ENCODE measurements at places on chromosomes 1 and 21.

GRCh38 chr1:174136714-174137113, 22.6 kb upstream of the RABGAP1L start:
- no peak for DNase-seq

GRCh38 chr1:209674957-209675564, at the start of gene G0S2:
Gene G0S2 (plus strand): TSS chr1:209675412. CDS start chr1:209675685, 273 bp downstream.
- DNase-seq, result peak; percentile 43

- no peak for DNase-seq
Observed at GRCh38 chr1:231855361-231855760, 228.8 kb downstream of the DISC1 start.

GRCh38 chr1:181184621-181185020, 96.1 kb downstream of the IER5 start:
- DNase-seq, result no peak

GRCh38 chr1:145922266-145922665, 3.7 kb upstream of the PEX11B start:
- DNase-seq, result no peak

GRCh38 chr1:53257454-53258081, 19.2 kb upstream of the MAGOH start:
- DNase-seq, result peak; percentile 36

GRCh38 chr21:25709684-25710265, 24.9 kb downstream of the ATP5PF start:
- no peak for DNase-seq

DNA sequence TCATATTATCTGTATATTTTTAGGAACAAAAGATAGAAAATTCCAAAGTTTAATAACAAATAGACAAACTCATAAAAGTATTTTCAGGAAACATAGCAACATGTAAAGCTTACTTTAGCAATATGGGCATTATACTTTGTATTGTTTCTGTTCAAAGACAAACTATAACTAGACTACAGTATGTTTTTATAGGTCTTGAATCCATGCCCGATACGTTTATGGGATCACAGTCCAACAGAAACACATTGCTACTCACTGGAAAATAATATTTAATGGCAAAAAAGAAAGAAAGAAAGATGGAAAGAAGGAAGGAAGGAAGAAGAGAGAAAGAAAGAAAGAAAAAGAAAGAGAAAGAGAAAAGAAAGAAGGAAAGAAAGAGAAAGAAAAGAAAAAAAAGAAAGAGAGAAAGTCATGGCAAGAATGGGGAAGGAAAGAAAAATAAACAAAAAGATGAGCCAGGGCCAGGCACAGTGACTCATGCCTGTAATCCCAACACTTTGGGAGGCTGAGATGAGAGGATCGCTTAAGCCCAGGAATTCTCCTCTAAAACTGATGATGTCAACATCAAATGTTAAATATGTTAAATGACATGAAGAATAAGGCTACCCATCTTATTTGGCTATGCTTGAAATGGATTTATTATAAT, 32.7 kb downstream of the TM2D1 start:
- no peak for DNase-seq

GRCh38 chr1:96418969-96419368, 302.6 kb upstream of the PTBP2 start:
- DNase-seq, result no peak

DNA sequence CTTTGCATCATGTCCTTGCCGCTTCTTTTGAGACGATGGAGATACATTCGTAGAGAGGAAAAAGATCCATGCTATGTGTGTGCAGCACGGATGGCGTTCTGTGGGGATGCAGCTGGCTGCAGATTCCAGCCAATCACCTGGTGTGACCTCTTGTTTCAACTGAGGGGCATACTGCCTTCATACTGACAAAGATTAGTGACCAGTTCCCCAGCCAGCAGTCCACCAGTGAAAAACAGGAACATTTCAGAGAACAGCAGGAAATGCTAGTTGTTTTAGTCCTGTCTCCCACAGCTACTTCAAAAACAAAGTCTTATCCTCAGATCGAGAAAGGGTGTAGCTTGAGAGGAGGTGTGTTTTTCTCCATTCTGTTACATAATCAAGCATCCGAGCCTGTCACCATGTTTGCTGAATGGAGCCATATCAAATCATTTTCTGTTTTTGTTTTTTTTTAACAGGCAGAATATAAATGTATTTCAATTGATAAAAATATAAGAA, 255.7 kb upstream of the FMN2 start:
- DNase-seq, result no peak

DNA sequence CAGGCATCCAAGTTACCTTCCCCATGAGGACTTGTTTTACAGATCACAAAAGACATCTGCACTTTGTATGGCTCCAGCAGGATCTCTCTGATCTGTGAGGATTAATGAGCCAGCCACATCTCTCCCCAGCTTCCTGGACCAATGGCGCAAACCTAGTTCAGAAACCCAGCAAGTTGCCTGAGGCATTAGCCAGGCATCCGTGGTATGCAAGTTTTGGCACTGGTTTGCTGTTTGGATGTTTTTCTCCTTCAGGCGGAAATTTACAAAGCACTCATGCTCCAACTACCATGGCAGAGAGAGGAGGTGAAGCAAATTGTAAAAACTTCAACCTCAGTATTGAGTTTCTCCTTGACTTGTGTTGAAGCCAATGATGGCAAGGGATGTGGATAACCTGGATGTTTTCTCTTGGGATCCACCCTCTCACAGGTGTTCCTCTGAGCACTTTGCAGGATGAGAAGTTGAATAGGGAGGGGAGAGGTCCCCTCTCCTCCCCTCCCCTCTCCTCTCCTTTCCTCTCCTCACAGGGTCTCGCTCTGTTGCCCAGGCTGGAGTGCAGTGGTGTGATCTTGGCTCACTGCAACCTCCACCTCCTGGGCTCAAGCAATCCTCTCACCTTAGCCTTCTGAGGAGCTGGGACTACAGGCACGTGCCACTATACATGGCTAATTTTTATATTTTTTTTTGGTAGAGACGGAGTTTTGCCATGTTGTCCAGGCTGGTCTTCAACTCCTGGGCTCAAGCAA, 25.6 kb upstream of the ENO1 start:
- peak; percentile 99 for DNase-seq

GRCh38 chr1:100249155-100249536, 488 bp downstream of the DBT start:
- DNase-seq, result no peak

DNA sequence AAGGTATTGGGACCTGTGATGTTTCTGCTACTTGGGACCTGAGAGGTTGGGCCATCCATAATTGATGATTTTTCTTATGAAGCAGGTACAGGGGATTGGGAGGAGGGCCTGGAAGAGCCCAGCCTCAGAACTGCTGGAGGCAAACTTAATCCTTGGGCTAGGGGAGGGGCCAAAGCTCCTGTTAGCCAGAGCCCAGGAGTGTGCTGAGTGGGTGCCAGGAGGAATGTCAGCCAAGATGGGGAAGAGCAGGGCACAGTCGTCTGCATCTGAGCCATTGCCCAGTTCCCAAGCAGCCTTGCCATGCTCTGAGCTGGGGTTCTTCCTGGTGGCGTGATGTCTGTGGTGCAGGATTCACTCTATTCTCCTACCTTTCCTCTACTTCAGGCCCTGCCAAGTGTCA, 5.8 kb downstream of the MAPKAPK2 start:
- DNase-seq, result no peak

DNA sequence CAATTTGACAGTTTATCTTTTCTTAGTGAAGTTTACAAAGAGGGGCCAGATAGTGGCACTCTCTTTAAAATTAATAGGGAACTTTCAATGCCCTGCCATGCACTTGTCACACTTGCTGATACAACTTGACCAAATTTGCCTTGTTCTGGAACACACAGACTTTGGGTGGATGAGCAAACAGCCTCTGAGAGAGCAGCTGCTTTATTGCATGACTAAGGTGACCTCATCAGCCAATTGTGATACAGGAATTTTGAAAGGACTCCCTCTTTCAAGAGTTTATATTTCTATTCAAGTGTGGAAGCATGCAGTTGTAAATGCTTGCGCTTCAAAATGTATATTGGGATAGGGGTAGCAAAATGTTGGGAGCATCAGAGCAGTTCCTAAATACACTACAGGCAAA, 2.1 kb upstream of the RGS1 start:
- DNase-seq, result peak; percentile 31

DNA sequence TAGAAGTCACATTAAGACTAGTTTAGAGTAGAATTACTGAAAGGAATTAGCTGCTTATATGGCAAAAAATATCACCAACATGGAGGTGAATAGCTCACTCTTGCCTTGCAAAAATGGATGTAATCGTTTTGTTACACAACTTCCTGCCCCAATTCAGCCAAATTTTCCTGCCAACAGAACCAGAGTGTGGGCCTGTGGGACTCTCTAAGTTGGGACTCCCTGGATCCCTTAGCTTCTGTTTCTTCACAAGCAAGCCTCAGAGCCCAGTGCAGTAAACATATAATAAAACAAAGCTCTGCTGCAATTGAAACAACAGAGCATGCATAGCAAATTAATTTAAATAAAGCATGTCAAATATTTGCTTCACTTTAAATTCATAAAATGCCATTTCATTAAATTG, 232.5 kb downstream of the TNR start:
- no peak for DNase-seq

- no peak for DNase-seq
Observed at GRCh38 chr1:219427403-219427802, 185.5 kb downstream of the ZC3H11B start.

DNA sequence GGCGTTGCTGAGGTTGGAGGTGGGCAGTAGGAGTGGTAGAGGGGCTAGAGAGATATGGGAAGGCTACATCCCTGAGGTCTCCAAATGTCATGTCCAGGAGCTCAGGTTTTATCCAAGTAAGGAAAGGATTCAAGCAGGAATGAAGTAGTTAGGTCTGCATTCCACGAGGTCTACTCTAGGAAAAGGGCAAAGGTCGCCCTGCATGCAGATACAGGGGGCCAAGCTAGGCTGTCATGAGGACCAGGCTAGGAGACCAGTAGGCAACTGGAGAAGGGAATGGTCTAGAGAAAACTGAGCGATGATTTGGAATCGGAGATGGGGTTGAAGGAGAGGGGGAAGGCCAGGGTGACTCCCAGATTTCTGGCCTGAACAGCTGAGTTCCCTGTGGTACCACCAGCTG, 48.7 kb downstream of the IRF2BP2 start:
- DNase-seq, result no peak

- DNase-seq, result no peak
Observed at GRCh38 chr1:245834002-245834401, 673.1 kb downstream of the SMYD3 start.

- peak; percentile 78 for DNase-seq
Observed at GRCh38 chr1:42165511-42166210, 1.1 kb upstream of the GUCA2A start.

GRCh38 chr1:217036757-217037156, 313.5 kb upstream of the ESRRG start:
- DNase-seq, result no peak

DNA sequence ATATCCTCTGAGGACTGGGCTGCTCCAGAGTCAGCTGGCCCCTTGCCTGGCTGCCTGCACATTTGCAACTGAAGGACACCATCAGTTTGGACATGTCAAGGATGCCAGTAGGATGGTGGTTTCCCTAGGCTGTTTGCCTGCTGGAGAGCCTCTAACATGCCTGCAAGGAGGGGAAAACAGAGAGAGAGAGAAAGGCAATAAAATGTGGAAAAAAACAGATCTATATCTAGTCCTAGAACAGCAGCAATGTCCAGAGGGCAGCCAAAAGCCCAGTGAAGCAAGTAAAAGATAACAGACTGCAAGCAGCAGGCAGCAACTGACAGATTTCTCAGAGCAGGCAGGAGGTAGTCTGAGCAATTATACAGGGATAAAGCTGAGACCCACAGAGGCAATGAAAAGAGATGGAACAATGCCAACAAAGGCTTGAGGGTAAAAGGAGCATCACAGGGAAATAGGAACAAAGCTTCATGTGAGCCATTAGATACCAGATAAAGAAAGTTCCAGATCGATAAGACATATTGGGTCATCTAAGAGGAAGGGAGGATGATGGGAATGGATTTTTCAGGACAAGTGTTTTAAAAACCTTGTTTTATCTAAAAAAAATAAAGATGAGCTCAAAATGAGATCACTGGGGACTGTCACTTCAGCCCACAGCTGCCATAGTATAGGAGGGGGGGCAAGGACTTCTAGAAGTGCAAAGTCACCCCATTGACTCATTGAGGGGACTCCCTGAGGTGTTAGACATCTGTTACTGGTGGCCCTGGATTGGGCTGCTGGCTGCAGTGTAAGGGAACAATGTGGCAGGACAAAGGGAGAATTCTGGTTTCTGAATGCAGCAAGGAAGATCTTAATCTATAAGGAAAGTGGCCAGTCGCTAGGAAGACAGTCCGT, 38.6 kb upstream of the GADD45A start:
- DNase-seq, result no peak

- no peak for DNase-seq
Observed at GRCh38 chr21:17468698-17469097, 44.1 kb upstream of the CXADR start.

GRCh38 chr1:197921235-197922069, 4.3 kb downstream of the LHX9 start:
- DNase-seq, result peak; percentile 36

DNA sequence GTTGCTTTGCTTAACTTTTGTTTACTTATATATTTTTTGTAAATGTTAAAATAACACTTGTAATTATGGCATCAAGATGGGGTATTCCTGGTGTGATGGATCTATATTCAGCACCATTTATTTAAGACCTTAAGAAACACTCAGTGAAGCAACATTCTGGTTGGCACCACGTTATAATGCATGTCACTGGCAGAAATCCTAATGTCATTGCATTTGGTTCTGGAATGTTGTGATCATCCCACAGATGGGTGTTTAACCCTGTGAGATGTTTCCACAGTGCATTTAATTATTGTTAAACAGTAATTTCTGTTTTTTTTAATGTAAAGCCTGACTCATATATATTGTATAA, 116.5 kb downstream of the NOS1AP start:
- DNase-seq, result no peak

- no peak for DNase-seq
Observed at GRCh38 chr1:195082183-195082582, 1526.1 kb downstream of the KCNT2 start.

GRCh38 chr1:10585242-10585641, 110.5 kb downstream of the PEX14 start:
- no peak for DNase-seq

- peak; percentile 93 for DNase-seq
Observed at GRCh38 chr1:58573705-58574591, 3.1 kb downstream of the TACSTD2 start.

- DNase-seq, result no peak
Observed at GRCh38 chr1:147611586-147611985, 58.7 kb downstream of the ACP6 start.

DNA sequence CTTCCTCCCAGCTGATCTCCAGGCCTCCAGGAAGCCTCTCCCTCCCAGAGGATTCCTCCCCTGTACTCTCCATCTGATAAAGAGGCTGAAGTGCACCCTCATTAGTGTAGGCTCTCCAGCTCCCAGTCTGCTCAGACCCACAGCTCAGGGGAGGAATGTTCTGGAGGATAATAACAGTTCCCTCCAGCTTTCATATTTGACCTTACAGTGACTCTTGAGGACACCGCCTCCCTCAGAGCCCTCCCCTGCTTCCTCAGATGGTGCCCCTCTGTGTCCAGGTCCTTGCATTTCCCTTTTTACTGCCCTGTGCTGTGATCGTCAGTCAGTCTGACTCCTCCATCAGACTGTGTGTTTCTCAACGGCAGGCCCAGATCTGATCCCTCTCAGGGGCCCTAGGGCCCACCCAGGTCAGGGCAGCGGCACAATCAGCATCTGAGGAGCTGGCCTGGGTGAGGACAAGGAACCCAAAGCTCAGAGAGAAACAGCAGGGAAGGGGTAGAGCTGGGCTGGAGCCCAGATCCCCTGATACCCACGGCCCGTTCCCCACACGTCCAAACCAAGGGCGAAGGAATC, 1.1 kb upstream of the SHISAL2A start:
- no peak for DNase-seq
